T follicular helper cell (primary cell): ENCODE measurements at places on chromosomes 4 and X.

DNA sequence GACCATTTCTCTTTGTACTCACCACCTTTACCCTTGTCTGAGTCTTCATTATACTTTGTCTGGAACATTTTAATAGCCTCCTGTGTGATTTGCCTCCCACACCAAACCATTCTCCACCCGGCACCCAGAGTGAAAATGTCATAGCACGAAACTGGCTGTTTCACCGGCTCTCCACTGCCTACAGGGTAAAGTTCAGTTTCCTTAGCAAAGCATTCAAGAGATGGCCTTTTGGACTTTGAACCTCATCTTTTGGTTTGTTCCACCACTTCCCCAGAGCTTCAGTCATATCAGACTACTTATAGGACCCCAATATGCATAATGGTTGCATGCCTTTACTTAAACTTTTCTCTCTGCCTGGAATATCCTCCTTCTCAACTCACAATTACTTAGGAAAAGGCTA, 38.3 kb downstream of the RAP2C start:
- DNase-seq: no peak

- DNase-seq: no peak
Measured at GRCh38 chr4:128684016-128684415, 125.5 kb upstream of the JADE1 start.

DNA sequence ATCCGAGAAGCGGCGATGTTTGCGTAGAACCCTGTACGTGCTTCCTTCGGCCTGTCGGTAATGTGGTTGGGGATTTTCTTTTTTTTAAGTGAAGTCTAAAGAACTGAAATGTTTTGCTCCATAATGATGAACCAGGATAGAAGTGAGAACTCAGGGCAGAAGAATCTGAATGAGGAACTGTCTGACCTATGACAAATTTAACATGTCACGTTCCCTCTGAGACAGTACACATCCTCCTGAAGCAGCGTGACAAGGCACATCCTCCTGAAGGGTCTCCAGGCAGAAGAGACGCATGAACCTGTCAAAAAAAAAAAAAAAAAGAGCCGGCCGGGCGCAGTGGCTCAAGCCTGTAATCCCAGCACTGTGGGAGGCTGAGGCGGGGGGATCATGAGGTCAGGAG, 6.2 kb downstream of the CSF2RA start:
- no peak for DNase-seq

GRCh38 chr4:153649572-153649991, 34.5 kb upstream of the TLR2 start:
- DNase-seq: no peak

GRCh38 chr4:138104284-138104680, 137.9 kb downstream of the SLC7A11 start:
- DNase-seq: no peak

GRCh38 chr4:5890063-5890727, 2.7 kb downstream of the CRMP1 start:
- no peak for DNase-seq

GRCh38 chr4:139278912-139279759, 889 bp downstream of the MGARP start:
- no peak for DNase-seq

- DNase-seq: no peak
Measured at GRCh38 chr4:168880811-168881595, 129.1 kb downstream of the CBR4 start.

- no peak for DNase-seq
Measured at GRCh38 chr4:38669208-38669607, 5.2 kb downstream of the KLF3 start.

- DNase-seq: no peak
Measured at GRCh38 chrX:128931071-128931470, 592.2 kb downstream of the SMARCA1 start.

GRCh38 chrX:84737471-84737871, 235.2 kb upstream of the HDX start:
- DNase-seq: no peak

GRCh38 chr4:158067646-158068045, 105.2 kb downstream of the GASK1B start:
- no peak for DNase-seq

DNA sequence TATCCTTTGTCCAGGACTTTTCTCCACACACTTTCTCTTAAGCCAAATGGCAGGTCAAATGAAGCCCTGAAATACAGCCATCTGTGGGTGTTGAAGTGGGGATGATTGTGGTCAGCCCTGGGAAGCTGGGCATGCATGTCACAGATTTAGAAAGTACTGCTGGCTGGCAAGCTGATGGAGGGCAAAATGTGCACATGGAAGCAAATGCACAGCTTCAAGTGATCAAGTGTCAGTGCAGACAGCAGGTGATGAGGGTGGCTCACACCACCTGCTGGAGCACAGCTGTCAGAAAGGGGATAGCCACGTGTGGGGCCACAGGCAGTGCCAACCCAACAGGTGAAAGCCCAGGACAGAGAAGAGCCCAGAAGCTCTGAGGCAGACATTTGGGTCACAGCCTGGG, 40.3 kb upstream of the ATXN3L start:
- no peak for DNase-seq

GRCh38 chrX:152817078-152817764, 13.3 kb downstream of the CETN2 start:
- no peak for DNase-seq

DNA sequence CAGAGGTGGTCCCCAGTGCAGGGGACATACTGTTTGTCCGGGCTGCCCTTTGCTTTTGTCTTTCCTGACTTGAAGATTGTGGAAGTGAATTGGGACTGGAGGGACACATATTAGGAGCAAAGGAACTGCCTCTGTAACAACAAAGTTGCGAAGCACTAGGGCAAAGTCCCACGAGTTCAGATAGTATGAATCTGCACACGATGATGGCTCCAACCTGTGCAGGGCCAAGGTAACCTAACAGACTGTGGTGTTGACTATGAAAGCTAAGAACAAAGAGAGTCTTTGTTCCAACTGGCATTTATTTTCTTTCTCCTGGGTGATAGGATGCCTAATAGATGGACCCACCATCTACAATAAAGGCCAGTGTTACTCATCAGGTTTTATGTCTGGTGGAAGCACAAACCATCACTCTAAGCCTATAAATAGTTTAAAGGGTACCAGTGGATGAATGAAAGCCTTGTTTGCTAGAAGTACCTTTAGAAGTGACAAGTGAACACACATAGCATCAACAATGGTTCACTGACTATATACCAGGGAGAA, 71.8 kb downstream of the TMA16 start:
- no peak for DNase-seq

- no peak for DNase-seq
Measured at GRCh38 chr4:62344915-62345314, 1144.8 kb downstream of the ADGRL3 start.

DNA sequence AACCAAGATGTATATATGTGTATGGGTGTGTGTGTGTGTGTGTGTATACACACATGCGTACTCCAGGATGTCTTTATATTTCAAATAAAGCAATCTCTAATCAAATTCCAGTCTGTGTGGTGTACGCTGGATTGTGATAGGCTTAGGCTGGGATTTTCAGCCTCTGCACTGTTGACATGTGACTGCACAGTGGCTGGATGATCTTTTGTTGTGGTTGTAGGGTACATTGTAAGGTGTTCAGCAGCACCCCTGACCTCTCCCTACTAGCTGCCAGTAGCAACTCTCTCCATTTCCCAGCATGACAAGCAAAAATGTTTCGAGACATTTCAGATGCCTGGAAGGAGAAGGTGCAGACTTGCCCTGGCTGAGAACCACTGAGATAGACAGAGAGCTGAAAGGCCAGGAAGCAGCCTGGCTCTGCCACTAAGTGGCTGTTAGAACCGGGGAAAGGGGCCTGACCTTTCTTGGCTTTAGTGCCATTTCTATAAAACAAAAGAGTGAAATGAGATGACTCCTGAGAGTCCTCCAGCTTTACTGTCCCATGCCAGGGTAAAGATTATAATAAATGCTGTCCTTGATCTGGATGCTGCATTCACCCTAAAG, 10.5 kb downstream of the PGM2 start:
- no peak for DNase-seq

- DNase-seq: no peak
Measured at GRCh38 chrX:72604112-72604511, 31.5 kb upstream of the HDAC8 start.

DNA sequence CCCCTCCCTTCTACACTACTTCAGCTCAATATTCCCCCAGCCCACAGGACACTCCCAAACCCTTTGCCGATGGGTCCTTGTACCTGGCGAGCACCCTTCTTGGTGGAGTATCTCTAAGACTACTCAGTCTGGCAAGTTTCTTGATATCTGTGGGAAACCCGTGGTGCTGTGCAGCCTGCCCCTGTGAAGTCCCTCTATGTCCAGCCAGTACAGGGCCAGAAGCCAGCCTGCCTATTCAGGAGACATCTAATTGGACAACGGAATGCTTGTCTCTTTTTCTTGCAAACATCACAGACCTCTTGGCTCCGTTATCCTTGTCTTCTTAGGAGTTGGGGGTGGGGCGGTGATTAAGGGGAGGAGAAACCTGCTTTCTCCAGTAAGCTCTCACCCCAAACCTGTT, 3.7 kb upstream of the IGFBP7 start:
- no peak for DNase-seq

- no peak for DNase-seq
Measured at GRCh38 chrX:38105216-38105725, 98.9 kb downstream of the SYTL5 start.
